ENCODE measurements at places on chromosomes 11 and 22. TPM values are rescaled to one million over a fixed set of nuclear protein-coding genes. Genes with fewer than 3 reads are reported as not detected.

GRCh38 chr11:116548256-116548655 lies 224.5 kb downstream of the BUD13 start:
- DNase-seq: no peak

Gene CD3D
- total RNA-seq: 1.0 TPM

Gene UPK3A
- not detected for total RNA-seq

GRCh38 chr11:8697054-8697453 lies 14.5 kb downstream of the RPL27A start:
- no peak for DNase-seq

DNA sequence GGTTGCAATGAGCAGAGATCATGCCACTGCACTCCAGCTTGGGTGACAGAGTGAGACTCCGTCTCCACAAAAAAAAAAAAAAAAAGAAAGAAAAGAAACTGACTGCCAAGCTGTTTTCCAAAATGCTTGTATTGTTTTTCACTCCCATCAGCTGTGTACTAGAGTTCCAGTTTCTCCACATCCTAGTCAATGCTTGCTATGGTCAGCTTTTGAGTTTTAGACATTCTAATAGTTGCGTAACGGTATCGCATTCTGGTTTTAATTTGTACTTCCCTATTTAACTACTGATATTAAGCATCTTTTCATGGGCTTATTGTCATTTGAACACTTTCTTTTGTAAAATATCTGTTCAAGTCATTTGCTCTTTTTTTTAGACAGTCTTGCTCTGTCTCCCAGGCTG lies 55.7 kb downstream of the TSPAN18 start:
- no peak for DNase-seq

DNA sequence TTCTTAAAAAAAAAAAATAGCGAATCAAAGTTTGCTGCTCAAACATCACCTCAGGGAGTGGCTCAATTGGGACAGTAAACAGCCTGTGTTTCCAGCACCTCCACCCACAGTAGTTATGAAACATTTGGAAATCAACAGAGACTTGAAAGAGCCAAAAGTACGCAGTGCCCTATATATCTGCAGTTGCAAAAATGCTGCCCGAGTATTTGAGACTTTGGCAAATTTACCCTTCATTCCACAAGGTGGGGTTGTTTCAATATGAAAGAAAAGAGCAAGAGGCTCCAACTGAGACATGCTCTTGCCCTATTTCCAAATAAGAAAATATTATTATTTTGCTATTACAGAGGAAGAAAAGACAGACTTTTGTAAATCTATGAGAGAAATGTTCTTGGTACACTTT lies 851.1 kb upstream of the RAG2 start:
- peak; percentile 64 for DNase-seq

Gene CYTH4
- 0.33 TPM for total RNA-seq

Gene SCT
- not detected for total RNA-seq

DNA sequence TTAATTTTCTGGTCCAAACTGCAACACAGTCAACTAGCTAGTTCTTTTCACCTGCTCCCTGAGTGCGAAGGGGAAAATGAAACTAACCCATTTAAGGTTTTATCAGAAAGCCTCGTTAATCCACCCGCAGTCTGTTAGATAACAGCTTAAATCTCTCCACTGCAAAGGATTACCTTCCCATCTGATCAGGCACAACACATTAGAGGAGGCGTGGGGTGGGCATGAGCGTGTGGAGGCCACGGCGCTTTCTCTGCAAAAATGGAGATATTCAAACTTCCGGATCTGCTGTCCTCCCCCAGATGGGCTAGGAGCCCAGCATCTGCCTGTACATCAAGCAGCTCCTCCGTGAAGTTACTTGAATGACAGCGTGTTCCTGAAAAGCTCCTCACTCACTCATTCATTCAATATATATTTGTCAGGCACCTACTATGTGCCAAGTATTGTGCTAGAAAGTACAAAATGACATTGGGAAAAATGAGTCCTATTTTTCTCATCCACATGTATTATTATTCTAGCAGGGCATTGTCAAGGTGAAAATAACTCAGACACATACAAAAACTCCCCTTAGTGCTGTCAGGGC lies 13.5 kb upstream of the ANKK1 start:
- no peak for DNase-seq

Gene TMEM25
- 12.3 TPM for total RNA-seq

- DNase-seq: no peak
These were observed 32.4 kb downstream of the SCUBE1 start for GRCh38 chr22:43310798-43311197.

Gene MAPK12
- total RNA-seq: 50.6 TPM

- peak; percentile 65 for DNase-seq
These were observed 13.3 kb downstream of the CREB3L1 start for GRCh38 chr11:46290598-46291309.

Gene PHETA2
- not detected for total RNA-seq

GRCh38 chr11:90355200-90355599 lies 132.4 kb upstream of the CHORDC1 start:
- DNase-seq: no peak

- no peak for DNase-seq
These were observed 36.1 kb upstream of the OR10G7 start for GRCh38 chr11:124077266-124077665.

GRCh38 chr11:10305964-10306918 lies 1.4 kb downstream of the ADM start:
- DNase-seq: no peak

DNA sequence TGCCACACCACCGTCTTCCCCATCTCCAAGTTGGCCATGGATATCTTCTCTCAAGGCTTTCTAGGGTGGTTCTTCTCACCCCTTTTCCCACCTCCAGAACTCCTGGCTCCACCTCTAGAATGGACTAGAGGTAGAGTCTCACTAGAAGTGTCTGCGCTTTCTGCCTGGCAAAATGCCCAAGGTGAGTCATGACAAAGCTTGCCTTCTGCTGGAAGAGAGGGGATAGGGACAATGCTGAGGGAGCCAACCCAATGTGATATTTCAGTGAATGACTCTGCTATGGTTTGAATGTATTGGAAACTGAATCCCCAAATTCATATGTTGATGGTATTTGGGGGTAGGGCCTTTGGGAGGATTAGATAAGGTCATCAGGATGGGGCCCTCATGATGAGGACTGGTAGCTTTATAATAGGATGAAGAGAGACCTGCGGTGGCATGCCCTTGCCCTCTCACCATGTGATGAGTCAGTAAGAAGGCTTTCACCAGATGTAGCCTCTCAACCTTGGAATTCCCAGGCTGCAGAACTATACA lies 4.1 kb upstream of the CD82 start:
- peak; percentile 61 for DNase-seq

Gene IGLL5
- not detected for total RNA-seq

DNA sequence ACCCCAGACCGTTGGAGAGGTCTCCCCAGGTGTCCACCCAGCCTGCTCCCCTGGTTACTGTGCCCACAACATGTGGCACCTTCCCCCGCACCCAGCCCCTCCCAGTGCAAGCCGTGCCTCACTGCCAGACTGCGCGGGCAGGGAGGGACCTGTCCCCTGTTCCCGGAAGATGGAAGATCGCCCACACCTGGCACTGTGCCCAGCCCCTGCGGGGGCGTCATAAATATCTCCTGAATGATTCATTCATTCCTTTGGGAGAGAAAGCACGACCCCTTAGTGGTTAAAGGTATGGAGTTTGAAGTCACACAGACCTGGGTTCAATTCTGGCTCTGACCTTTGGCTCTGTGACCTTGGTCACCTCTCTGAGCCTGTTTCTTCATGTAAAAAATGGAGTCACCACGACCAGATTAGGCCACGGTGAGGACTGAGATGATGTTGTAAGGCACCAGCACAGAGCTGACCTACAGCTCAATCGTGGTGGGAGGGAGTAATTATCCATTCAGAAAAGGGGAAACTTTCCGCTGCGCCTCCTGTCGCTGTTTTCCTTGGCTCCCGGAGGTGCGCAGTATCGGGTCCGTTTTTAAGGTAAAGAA lies 497 bp upstream of the SYT12 start:
- peak; percentile 39 for DNase-seq

Gene CAVIN3
- not detected for total RNA-seq

DNA sequence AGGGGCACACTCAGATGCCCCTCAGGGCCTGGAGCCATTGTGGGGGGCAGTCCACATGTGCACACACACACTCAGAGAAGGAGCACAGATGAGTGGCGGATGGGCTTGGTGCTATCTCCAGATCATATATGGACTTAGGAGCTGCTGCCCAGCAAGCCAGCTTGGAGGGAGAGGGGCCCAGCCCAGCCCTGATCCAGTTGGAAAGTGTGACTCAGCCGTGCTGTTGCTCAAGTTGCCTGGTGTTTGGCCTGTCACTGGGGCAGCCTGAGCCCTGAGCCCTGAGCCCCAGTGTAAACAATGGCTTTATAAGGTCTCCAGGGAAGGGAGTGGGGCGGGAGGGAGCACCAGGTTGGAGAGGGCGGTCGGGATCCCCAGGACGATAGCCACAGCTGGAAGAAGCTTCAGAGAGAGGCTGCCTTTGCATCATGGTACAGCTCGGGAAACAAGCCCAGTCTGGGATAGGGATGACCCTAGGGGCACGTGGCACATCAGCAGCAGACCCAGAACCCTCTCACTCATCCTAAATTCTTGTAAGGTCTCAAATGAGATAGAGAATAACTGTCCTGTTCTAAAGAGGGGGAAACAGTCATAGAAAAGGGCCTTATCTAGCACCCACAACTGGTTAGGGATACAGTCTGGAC lies 4.8 kb downstream of the SELENOM start:
- DNase-seq: peak; percentile 67

GRCh38 chr11:82927264-82927880 lies 25.8 kb downstream of the DDIAS start:
- DNase-seq: peak; percentile 44

DNA sequence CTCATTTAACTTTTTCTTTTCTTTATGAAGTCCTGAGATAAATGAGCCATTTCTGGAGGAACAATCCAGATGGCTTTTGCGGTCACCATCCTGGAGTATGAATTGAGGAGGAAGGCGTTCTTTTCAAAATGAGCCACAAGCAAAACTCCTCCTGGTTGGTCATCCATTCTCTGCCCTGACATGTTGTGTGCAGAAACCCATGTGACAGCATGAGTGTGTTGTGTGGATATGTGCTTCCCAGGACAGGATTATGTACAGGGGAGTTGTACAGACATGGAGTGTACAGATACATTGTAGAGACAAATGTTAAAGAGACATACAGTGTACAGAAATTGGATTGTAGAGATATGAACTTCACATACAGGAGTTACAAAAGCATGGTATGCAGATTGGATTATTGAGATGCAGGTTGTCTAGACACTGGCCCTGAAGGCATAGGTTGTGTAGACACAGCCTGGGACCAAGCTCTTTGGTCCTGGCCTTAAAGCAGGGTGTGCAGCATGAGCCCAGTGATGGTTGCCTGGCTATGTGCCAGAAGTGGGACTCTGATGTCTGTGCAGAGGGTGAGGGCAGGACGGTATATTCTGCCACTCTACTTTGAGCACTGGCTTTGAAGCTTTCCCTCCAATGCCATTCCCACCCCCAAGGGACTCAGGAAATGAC lies 178.5 kb upstream of the ZBED5 start:
- DNase-seq: no peak

- DNase-seq: peak; percentile 91
These were observed 107.9 kb upstream of the BMAL1 start for GRCh38 chr11:13169709-13170108.

DNA sequence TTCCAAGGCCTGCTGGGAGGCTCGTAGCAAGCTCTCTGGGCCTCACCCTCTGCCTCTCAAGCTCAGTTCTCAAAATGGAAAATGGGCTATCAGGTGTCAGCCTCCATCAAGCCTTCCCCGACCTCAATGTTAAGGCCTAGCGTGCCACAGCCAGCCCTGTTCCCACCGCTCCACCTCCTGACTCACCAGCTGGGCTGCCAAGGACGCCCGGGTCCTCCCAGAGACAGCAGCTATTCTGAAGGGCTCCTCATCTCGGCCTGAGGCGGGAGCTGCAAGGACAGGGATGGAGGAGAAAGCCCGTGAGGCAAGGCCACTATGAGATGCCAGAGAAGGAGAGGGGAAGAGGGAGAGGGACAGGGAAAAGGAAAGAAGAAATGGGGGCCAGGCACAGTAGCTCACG lies 19.9 kb downstream of the ARAP1 start:
- DNase-seq: no peak
